ENCODE measurements at places on chromosomes 3 and 15. TPM values are rescaled to one million over a fixed set of nuclear protein-coding genes. Genes with fewer than 3 reads are reported as not detected.

Gene FBXO40
- not detected for total RNA-seq

Gene LRTM1
- not detected for total RNA-seq

Gene CCDC66
- total RNA-seq = 26.1 TPM

Gene RASGRF1
- not detected for total RNA-seq

Gene GRK7
- not detected for total RNA-seq

- no peak for DNase-seq
Measured at GRCh38 chr3:21792176-21792575, 41.2 kb upstream of the ZNF385D start.

DNA sequence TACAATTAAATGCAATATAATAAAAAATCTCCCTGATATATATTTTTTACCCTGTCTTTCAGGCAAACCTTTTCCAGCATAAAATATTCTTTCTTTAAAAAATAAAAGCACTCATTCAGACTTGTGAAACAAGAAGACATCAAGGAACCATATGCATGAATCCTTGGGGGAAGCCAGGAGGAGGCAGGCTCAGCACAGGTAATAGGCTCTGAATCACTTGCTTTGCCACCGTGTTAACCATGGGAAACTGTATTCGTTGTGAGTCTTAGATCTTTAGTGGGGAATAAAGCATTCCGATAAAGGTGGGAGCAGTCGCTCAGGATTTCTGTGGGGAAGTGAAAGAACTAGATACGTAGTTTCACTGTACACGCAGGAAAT lies 42.4 kb downstream of the FBN1 start:
- DNase-seq = no peak

DNA sequence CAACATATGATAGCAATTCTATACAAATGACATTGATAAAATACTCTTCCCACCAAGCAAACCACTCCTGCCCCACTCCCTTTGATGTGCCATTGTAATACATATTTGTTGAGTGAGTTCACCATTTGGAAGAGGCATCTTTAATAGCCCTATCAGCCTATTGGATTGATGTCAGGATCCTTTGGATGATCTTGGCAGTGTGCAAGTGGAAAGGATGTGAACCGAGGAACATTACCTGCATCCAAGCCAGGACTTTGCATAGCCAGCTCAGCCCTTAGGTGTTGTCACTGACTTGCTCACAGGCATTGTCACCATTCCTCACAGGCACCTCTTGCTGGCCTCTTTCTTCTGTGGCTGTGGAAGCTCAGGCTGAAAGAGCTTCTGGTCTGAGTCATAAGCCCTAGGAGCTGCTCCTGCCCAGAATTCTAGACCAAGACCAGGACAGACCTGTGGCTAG lies 16.5 kb upstream of the TIMP4 start:
- no peak for DNase-seq

DNA sequence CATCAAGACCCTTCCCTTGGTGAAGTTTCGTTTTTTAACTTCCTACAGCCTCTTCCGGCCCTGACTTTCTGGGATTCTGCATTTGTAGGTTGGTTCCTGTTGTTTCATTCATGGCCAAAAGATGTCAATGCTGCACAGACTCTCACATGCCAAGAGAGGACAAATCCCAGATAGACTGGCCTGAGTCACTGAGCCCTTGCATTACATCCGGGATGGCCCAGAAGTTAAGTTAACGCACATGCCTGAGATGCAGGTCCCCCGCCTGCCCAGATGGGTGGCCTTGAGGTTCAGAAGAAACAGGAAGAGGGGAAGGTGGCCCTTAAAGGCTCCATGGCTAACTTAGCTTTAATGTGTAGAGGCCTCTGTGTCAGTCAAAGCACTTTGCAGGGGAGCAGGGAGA lies 51.6 kb upstream of the SRGAP3 start:
- DNase-seq = no peak

DNA sequence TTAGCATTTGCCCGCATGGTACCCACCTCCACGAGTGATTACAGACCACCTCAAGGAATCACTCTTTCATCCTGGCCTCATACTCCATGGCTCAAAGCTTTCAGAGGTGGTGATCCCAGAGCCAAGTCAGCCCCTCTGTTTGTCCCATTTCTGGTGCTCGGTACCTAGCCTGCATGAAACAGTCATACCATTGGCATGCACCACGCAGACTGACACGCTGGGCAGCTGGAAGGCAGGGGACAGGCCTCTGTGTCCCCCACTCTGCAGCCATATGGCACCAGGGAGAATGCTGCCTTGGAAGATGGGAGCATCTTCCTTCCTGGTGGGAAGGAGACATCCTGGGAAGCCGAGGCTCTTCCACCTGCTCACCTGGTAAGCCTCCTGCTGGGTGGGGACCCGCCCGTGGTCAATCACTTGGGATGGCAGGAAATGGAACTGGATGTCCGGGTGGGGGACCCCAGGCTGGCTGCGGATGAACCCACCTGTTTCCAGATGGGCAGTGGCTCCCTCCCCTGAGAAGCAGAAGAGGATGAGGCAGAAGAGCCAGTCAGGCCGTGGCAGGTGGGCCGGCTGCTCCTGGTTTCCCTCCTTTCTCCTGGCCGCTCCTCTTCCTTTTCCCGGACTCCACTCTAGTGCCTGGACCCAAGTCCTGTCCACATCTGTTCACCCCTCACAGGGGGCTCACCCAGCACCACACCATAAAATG lies 26.9 kb downstream of the CHDH start:
- DNase-seq = no peak

DNA sequence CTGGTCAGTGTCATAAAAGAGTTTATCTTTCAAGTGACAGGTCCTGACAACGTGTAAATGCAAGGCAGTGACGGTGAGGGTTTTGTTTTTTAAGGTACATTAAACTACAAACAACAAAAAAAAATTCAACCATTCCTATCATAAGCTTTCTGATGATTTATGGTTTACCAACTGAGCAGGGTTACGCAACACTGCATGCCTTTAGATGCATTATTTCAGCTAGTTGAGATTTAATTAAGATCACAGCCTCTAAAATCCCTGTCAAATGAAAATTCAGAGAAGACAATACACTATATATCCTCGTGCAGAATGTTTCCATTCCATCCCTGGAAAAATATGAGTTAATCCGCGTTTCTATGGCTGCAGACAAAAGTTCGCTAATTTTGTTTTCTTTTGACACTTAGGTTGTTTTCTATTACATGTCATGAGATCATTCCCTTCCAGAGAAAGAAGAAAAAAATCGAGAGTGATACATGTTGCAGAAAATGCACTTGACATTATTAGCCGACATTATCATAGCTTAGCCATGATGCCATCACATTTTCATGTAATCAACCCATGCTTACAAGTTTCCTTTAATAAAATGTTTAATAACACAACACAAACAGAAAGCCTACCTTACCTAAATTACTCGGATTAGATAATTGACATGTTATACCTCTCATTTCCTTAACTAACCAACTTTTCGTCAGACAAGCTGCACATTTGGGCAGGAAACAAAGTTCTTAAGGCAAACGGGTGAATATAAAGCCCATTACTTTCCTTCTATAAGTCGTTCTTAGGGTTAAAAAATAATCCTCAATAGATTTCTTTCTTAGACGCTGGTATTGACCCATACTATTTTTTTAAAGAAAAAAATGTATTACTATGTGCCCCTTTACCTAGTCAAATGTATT lies 521.2 kb downstream of the FOXP1 start:
- DNase-seq = no peak

- no peak for DNase-seq
Measured at GRCh38 chr3:154548341-154548740, 118.4 kb upstream of the GPR149 start.

DNA sequence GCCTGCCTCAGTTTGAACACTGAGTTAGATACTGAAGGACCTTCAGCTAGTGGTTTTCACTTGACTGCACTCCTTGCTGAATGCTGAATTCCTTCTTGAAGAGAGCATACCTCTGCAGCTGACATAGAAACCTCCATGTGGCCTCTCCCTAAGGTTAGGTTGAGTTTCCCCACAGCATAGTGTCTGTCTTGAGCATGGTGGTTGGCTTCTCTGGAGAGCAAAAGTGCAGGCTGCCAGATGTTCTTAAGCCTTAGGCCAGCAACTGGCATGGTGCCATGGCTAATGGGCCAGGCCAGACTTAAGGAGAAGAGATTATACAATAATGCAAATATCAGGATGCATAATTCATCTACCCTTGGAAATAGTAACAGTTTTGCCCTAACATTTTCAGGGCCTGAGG lies 545.6 kb upstream of the ZNF385D start:
- no peak for DNase-seq
